EH (cell line): ENCODE measurements at places on chromosomes 7 and 10.

DNA sequence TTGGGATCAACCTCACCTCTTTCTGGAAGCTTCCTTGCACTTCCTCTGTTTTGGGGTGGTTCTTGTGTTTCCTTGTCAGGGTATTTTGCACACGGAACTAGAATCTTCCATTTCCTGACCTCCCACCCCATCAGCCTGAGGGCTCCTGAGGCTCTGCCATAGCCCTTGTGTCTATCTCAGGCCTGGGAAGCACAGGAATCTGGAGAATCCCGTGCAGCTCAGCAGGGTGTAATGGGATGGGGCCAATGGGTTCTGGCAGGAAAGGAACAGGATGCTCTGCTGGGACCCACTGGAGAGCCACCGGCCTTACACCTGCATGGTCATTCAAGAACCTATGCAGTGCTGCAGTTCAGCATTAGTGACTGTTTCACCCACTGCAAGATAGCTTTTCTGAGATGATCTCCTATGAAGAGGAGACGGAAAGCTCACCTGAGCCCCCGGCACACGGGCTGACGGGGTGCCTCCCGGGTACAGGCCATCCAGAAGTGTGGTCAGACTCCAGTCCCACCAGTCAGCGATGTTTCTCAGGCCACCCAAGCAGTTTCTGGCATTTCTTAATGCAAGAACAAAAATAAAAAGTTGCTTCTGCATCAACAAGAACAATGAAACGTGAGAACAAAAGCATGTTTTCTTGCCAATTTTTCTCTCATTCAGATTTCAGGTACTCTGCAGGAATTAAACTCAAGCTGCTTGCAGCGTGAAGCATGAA is 133.2 kb downstream of the PKD1L1 start:
- peak; percentile 55 for DNase-seq

DNA sequence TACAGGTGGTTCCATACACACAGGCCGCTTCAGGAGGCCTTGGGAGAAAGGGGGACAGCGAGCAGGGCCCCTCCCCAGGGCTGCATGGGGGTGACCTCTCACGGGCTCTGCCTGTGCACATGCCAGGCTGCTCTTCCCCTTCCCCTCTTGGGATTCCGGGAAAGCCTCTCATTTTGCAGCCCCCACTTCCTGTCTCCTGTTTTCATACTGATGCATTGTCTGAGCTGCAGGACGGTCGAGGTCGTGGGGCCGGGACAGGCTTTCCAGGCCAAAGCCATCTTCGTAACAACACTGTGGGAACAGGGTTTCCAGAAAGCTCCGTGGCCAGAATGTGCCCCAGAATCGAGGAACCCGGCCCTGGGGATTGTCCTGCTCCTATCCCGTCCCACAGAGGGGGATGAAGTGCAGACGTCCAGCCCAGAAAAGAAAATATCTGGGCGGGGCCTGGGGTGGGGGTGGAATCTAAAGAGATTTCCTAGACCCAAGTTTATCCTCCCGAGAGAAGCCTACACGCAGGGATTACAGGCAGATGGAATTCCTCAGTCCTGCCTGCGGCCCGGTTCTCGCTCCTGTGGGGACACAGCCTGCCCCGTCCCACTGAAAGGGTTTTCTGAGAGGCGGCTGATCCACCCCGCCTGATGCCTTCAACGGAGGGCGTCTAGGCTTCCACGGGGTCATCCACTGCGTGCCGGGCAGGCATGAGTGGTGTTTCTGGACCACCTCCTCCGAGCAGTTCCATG is 29.5 kb upstream of the DNAAF5 start:
- DNase-seq: no peak

- no peak for DNase-seq
Observed at GRCh38 chr7:158075633-158076001, 512.0 kb downstream of the PTPRN2 start.

GRCh38 chr7:77651575-77652162 is 44.6 kb upstream of the RSBN1L start:
- DNase-seq: peak; percentile 51

GRCh38 chr7:33050535-33051318 is 11.8 kb downstream of the NT5C3A start:
- DNase-seq: peak; percentile 66

- DNase-seq: peak; percentile 36
Observed at GRCh38 chr7:34523226-34523918, 134.6 kb upstream of the NPSR1 start.

GRCh38 chr10:97916586-97916985 is 66.9 kb downstream of the GOLGA7B start:
- DNase-seq: no peak

DNA sequence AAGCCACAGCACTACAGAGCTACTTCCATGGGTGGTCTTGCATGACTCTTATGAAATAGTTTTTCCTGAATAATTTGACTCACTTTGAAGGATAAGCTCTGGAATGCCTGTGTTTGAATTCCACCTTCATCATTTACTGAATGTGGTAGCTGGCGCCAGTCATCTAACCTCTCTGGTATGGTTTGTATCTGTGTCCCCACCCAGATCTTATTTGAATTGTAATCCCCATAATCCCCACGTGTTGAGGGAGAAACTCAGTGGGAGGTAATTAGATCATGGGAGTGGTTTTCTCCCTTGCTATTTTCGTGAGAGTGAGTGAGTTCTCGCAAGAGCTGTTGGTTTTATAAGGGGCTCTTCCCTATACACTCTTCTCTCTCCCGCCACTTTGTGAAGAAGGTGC is 11.2 kb upstream of the SLC13A1 start:
- DNase-seq: no peak

DNA sequence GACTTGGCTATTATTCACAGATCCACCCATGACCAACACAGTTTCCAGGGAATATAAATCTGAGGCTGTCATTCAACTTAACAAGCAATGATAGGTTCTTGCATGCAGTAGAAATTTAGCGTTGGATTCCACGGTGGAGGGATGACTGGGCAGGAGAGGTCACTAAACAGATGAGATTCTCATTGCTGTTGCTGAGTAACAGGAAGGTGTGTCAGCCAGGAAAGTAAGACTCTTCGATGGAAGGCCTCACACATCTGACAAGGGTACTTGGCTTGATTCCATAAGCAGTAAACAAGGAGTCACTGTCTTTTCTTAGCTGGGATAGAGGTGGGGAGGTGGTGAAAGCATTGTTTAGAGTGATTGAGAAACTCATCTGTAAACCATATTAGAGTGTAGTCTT is 1152.0 kb downstream of the SORCS3 start:
- DNase-seq: no peak

DNA sequence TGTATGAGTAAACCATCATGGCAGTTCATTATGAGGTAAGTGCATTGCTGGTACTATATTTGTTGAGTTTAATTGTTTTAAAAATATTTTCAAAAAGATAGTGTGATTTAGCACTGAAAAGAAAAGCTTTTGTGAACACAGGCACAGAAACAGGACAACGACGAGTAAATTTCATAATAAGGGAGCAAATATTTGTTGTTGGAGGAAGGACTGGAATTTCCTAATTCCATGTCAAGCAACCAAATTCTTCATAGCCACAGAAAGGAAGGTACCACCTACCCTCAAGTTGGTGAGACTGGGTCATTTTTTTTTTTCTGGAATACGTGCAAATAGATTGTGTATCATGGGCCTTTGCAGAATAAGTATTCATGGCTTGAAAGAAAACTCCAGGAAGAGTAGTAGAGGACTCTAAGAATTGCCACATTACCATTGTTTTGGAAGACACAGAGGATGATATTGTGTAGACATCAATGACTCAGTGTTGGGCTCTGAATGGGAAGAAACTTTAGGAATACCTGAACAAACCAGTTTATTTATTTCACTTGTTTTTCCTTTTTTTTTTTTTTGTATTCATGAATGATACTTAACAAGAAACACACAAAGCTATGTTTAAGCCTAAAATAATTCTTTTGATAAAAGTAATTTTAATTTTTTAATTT is 7.8 kb downstream of the UBE2D4 start:
- no peak for DNase-seq

GRCh38 chr7:43039346-43039745 is 73.1 kb upstream of the HECW1 start:
- DNase-seq: peak; percentile 55

DNA sequence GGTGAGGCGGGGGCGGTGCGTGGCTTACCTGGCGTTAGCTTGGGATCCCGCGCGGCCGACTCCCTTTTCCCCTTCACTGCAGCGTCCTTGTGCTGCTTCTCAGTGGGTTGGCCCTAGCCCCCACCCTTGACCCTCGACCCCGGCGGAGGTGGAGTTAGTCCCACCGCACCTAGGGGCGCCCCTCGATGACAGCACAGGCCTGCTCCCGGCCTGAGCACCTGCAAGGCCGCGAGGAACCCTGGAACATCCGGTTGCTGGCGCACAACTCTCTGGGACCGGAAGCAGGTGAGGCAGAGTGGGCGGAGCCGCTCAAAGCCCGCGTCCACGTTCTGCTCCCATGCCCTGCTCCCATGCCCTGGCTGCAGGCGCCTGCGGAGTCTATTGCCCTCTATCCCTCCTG is 266.9 kb downstream of the USP6NL start:
- DNase-seq: no peak

- no peak for DNase-seq
Observed at GRCh38 chr7:7720193-7720592, 1.8 kb upstream of the RPA3 start.

DNA sequence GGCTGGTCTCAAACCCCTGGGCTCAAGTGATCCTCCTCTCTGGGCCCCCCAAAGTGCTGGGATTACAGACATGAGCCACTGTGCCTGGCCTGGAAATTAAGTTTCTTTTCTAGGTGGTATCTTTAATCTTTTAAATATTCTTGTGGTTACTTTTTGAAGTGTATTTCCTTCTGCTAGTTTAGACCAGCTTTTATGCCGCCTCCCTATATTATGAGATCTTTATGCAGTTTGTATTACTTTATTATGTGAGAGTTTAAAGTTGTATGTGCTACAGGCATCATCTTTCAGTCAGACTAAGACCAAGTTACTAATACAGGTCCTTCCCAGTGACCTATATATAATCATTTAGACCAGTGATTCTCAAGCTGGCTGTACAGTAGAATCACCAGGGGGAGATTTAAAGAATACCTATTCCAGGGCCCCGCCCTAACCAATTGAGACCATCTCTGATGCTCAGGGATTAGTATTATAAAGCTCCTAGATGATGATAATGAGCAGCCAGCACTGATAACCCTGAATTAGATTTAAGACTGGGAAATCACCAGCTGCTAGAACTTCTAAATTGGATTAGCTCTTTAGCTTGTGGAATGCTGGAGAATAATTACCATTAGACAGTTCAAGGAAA is 11.3 kb downstream of the INPP5F start:
- no peak for DNase-seq

GRCh38 chr7:66348531-66348930 is 143.4 kb downstream of the TPST1 start:
- no peak for DNase-seq

DNA sequence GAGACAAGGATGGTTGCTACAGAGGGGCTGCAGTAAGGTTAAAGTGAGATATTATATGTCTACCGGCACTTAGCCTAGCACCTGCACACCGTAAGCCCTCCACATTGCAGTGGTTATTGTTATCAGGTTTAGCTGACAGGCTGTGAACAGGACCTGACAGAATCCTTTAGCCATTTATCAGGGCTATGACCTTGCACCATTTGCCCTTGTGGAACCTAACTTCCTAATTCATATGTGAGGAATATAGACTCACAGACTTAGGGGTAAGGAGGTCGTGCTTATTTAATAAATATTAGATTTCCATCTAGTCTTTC is 10.1 kb downstream of the NCOA4 start:
- DNase-seq: no peak
